Activated CD8-positive, alpha-beta T cell treated with anti-CD3 and anti-CD28 coated beads, Interleukin-2, amount 10 ng/mL, durations not matched to agents 7 days and 5 days (primary cell): ENCODE measurements at places on chromosomes 7 and 10. TPM values are rescaled to one million over a fixed set of nuclear protein-coding genes. Genes with fewer than 3 reads are reported as not detected.

- no peak for DNase-seq
These were observed 76.4 kb upstream of the IKZF1 start for GRCh38 chr7:50228148-50228547.

DNA sequence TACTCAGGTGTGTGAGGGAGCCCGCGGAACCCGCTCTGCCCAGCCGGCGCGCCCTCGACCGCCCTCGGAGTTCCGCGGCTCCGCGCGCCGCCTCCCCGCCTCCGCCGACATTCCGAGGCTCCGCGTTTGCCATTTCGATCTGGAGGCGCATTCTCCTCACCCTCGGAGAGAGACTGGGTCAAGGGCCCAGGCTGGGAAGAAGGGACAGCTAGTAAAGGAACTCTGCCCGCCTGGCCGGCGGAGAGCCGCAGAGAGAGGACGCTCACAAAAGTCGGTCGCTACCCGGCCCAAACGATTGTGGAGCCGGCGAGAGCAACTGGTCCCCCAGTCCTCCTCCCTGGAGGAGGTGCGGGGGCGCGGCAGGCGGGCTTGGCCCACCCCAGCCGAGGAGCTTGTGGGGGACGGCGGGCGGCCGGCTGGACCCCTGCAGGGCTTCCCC, 74.5 kb upstream of the LEP start:
- no peak for DNase-seq

GRCh38 chr10:16260388-16260787, 176.4 kb upstream of the PTER start:
- DNase-seq = no peak

DNA sequence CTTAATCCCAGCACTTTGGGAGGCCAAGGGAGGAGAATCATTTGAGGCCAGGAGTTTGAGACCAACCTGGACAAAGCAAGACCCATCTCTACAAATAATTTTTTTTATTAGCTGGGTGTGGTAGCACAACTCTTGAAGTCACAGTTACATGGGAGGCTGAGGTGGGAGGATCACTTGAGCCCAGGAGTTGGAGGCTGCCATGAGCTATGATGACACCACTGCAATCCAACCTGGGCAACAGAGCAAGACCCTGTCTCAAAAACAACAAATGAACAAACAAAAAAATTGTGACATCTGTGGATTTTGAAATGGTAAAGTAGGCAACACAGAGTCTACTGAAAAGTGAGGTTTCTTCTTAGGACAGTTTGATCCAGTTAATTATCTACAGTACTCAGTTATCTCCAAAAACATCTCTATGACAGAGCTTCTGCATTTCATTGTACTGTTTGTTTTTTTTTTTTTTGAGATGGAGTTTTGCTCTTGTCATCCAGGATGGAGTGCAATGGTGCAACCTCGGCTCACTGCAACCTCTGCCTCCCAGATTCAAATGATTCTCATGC, 3.3 kb upstream of the ANKRD61 start:
- DNase-seq = no peak

GRCh38 chr7:90005836-90006235, 148.4 kb upstream of the STEAP1 start:
- DNase-seq = no peak

- DNase-seq = no peak
These were observed 20.3 kb upstream of the SAR1A start for GRCh38 chr10:70190581-70190980.

OPALIN gene
- total RNA-seq = not detected

HGF gene
- not detected for total RNA-seq

CNNM1 gene
- total RNA-seq = 0.13 TPM

ZNF107 gene
- total RNA-seq = 21.7 TPM

KIN gene
- 17.5 TPM for total RNA-seq
